Central memory CD4-positive, alpha-beta T cell (primary cell): ENCODE measurements at places on chromosomes 1 and 21.

- DNase-seq = no peak
These were observed 5.1 kb downstream of the DISC1 start for GRCh38 chr1:231631717-231632116.

- peak; percentile 50 for DNase-seq
These were observed at the start of gene DOCK7 for GRCh38 chr1:62687903-62688686. DOCK7 (minus strand) TSS chr1:62688386; CDS start chr1:62688264, 122 bp downstream.

DNA sequence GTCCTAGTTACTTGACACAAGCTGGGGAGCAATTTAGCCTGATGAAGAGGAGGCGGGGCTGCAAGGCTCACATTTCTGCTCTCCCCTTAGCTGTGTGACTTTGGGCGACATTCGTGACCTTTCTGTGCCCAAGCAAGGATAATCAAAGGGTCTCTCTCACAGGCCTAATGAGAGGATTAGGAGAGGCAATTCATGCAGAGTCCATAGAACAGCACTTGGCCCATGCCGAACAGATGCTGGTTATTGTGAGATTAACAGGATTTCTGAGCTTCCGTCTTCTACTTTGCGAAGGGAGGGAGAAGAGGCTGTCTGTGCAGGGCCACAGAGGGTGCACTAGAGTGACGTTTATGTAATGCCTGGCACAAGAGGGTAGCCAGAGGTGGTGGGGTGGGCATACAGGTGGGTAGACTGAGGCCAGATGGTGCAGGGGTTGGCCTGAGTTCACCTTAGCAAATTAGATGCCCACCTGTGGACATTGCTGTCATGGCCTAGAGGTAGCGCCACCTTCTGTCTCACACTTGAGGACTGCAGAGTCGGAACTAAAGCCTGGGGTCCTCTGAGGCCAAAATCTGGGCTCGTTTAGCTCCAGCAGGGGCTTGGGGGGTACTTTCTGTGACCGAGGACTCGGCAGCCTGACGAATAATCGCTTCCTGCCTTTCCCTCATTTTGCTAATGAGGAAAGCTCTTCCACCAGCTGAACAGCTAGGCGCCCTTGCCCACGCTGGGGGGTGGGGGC lies 18.6 kb downstream of the ACTL8 start:
- no peak for DNase-seq

GRCh38 chr21:35896060-35896459 lies 164.3 kb downstream of the SETD4 start:
- no peak for DNase-seq

DNA sequence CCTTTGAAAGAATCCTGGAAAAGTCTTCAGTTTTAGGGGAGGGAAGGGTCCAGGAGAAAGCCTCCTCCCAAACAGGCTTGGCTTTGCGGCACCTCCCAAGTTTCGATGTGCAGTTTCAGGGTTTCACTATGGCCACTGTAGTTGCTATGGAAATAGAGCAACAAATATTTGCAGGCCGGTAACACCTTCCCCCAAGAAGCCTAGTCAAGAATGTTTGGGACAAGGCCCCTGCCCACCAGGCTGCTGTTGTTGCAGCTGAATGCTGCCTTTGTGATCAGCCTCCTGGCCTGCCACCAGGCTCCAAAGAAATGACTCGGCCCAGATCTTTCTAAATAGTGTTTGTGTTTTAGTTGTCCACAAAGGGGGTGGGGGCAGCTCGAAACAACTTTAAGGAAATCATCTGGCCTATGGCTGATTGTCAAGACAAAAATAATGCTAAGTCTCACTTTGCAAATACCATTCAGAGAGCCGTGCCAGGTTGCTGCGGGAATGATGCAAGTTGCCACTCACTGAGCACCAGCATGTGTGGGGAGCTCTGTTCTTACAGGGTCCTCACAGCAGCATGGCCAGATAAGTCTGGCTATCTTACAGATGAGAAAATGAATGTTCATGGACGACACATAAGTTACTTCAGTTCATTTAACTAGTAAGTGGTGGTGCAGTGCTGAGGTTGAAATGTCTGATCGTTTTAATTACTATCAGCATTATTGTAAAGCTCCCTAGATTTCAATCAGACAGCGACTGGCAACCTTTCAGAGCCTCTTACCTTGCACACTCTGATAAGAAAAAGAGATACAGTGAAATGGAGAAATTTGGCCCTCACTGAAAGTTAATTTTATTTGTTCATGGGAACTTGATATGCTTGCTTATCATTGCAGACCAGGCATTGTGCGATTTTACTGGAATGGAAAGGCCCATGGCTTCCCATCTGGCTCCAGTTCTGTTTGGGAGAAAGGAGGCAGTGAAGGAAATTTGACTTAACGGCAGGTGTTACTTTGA lies 91.2 kb upstream of the JUN start:
- DNase-seq = no peak

DNA sequence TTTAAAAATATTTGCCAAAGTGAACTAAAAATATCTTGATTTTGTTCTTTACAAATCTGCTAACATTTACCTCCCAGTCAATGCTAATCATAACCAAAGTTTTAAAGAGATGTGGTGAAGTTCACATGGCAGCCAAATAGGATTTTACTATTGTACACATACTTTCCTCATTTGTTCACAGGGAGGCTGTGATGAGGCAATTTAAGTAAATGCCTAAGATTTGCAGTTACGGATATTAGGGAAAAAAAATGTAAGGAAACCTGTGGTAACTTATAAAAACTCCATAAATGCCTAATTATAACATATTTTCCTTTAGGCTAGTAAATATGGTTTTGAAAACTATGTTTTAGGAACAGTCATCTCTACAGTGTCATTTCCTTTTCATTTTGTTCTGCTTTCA lies 32.4 kb downstream of the RGS5 start:
- no peak for DNase-seq

DNA sequence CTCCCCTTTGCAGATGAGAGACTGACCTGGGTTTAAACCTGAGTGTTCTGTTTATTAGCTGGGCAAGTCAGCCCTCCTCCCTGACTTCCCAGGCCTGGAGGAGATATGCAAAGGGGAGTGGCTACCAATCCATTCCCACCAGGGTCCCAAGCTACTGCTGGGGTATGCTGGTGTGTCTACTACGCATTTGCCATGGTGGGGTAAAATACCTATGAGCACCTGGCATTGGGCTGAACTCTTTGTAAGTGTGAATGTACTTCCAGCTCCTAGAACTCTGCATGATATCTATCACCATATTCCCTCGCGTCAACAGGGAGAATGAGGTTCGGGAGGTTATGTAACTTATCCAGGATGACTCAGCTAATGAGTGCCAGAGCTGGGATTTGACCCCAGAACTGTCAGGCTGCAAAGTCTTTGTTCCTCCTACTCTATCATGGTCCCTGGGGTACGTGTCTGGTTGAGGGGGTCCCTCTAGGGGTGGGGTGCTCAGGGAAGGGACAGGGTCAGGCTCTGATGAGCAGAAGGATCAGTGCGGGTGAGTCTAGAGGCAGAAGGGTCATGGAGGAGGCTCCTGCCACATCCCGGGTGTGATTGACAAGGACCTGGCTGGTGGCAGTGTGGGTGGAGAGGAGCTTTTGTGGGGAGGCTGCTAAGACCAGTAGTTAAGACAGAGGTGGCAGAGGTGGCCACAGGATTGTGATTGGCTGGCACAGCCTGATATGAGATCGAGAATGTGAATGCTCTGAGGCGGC lies 16.7 kb downstream of the AMPD2 start:
- no peak for DNase-seq

DNA sequence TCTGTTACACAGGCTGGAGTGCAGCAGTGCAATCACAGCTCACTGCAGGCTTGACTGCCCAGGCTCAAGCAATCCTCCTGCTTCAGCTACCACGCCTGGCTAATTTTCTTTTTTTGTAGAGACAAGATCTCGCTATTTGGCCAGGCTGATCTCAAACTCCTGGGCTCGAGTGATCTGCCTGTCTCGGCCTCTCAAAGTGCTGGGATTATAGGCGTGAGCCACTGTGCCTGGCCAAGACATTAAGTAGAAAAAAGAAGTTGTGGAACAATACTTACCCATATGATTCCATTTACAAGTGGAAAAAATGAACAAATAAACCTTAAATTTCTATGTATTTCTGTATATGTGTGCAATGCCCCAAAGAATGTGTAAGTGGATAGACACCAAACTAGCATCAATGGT lies 30.3 kb upstream of the ID3 start:
- no peak for DNase-seq

- DNase-seq = no peak
These were observed 317.9 kb upstream of the NFIA start for GRCh38 chr1:60764489-60764888.

GRCh38 chr1:59225594-59226316 lies 71.1 kb upstream of the FGGY start:
- DNase-seq = no peak

- no peak for DNase-seq
These were observed 60.7 kb downstream of the PRKAB2 start for GRCh38 chr1:147111381-147112130.

GRCh38 chr1:227244339-227245118 lies 73.8 kb downstream of the CDC42BPA start:
- DNase-seq = no peak

- no peak for DNase-seq
These were observed 83.4 kb downstream of the FOXD2 start for GRCh38 chr1:47521034-47521881.

- DNase-seq = no peak
These were observed 15.0 kb downstream of the KCNQ4 start for GRCh38 chr1:40798366-40799281.

DNA sequence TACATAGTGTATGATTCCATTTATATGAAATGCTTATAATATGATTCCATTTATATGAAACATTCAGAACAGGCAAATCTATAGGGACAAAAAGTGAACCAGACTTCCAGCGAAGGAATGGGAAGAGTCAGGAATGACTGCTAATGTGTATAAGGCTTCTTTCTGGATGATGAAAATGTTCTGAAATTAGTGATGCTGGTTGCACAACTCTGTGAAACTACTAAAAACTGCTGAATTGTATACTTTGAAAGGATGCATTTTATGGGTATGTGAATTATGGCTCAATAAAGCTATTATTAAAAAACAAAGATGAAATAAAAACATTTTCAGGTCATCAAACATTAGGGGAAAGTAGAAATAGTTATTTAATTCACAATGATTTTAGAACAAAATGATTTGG lies 14.1 kb upstream of the IL24 start:
- DNase-seq = no peak

GRCh38 chr1:221939607-221940006 lies 197.7 kb upstream of the DUSP10 start:
- no peak for DNase-seq

- no peak for DNase-seq
These were observed 831 bp upstream of the KRTAP10-2 start for GRCh38 chr21:44552136-44552535.

- DNase-seq = no peak
These were observed 29.0 kb downstream of the SPATA6 start for GRCh38 chr1:48442864-48443619.

DNA sequence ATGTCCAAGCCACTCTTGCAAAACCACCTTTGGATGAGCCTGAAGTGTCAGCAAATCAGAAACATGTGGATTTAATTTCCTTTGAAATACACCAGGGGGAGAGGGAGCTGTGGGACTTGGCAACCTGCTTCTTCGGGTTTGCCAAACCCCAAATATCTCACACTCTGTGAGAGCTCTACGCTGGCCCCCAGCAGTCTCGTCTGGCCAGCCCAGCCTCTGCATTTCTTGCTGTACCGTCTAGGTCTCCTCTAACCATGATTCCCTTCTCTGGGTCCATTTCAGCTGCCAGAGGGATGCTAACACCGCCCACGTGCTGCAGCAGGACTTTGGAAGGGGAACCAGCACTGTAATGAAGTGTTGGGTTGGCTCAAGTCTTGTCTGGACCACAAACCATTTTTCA lies 114.6 kb downstream of the MRPS6 start:
- DNase-seq = no peak

GRCh38 chr1:164855716-164856329 lies 296.8 kb downstream of the PBX1 start:
- no peak for DNase-seq
